Stimulated activated CD8-positive, alpha-beta memory T cell treated with anti-CD3 and anti-CD28 coated beads, Interleukin-4, amount 100 ng/mL, for 48 hours (primary cell): ENCODE measurements at places on chromosomes 3 and 15.

GRCh38 chr3:142318331-142318730 lies 92.9 kb upstream of the GK5 start:
- DNase-seq: no peak

DNA sequence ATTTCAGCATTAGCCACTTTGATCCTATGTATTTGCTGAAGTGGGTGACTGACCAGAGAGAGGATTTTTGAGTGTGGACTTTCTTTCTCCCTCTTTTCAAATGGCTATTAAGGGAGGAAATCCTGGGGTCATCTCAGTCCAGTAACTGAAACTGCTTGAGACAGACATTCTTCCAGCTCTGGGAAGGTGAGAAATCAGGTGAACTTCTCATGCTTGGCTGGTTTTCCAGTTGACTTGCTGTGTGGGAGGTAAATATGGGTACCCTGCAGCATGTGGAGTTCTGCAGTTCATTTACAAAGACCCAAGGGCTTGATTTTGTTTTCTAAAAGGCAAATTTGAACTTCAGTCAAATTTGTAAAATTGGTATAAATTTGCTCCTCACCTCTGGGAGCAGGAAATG lies 461.1 kb upstream of the TBL1XR1 start:
- no peak for DNase-seq

GRCh38 chr3:72009851-72010443 lies 225.0 kb upstream of the PROK2 start:
- no peak for DNase-seq

DNA sequence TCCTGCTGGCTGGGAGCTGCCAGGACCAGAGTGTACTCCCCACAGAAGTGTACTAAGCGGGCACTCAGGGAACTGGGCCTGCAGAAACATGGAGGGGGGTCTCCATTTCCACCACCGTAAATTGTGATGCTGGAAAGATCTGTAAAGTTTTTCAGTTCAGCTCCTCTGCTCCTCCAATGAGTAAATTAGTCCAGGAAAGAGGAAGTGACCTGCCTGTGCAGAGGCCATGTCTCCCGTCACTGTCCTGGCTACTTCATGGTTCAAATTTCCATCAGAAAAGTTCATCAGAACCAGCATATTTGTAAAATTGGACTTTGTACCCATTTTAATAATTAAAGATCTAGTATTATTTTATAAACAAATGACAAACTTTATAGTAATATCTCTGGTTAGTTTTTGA lies 226.7 kb upstream of the THBS1 start:
- DNase-seq: no peak

DNA sequence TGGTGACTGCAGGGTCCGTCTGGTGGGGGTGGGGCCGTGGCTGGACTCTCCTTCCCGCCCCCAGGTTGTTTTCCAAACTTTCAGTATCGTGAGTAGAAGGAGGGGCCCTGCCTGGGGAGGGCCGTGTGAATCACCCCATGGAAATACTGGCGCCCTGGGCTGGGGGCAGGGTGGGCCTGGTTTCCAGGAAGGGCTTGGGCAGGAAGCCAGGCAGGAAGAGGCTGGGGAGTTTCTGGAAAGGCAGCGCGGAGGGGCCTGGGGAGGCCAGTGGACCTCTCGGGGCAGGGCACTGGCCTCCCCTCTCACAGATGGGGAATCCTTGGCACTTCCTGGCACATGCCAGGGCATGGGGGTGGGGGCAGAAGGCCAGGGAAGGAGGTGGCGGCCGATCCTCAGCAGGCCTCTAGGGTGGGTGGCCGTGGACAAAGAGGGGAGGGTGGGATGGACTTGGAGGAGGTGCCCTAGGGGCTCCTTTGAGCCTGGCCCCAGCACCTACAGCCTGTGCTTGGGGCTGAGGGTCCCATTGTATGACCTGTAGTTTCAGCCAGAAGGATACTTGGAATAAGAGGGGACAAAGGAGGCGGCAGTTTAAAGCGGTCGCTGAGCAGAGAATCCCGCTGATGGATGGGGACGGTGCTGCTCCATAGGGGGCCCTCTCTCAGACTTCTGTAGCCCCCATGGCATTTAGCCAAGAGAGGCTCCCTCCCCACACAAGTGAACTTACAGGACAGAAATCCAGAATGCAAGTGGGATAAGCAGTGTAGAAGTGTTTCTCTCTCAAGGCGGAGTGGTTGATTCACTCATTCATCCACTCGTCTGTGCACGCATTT lies 56.5 kb upstream of the GATA2 start:
- no peak for DNase-seq

- DNase-seq: no peak
These were observed 40.7 kb downstream of the SNRK start for GRCh38 chr3:43326891-43327581.

DNA sequence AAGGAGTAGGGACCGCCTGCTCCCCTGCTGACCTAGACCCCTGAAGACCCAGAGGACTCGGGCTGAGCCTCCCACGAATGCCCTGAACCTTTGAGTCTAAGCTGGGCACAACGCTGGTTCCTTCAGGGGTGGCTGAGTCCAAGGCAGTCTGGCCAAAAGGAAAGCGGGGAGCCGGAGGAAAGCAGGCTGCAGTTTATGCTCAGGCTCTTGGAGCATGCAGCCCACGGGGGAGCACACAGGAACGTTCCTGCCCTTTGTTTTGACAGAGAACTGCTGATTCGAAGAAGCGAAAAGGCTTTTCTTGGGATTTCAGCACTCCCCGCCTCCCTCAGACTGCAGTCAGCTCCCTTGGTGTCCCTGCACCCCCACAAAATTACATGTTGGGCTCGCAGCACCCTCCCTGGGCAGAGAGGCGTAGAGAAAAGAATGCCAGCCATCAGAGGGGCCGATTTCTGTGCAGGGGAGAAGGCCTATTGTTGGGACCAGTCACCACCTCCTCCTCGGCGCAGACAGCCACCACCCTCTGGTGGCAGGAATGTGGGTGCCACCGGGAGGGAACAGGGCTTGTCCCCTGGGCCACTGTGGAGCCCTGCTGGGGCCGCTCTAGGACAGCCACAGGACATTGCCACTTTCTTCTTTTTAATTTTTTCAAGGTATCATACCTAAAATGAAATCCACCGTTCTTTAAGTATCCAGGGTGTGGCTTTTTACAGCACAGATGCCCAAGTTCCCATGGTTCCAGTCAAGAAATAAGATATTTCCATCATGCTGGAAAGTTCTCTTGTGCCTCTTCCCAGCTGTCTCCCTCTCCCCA lies 72.2 kb downstream of the SMAD6 start:
- peak; percentile 58 for DNase-seq

DNA sequence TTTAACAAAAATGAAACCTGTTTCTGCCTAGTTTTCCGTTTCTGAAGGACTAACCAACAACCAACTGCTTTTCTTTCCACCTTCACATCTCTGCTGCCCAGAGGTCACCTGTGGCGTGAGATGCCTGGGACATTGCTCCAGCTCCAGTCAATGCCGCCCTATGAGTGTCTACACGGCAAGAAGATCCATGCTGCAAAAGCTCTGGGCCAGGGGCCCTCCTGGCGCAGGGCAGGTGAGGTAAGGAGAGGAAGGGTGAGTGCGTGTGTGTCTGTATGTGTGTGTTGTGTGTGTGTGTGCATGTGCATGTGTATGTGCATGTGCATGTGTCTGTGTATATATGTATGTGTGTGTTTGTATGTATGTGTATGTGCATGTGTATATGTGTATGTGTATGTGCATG lies 131.4 kb downstream of the NSMCE3 start:
- no peak for DNase-seq

- DNase-seq: no peak
These were observed 82.7 kb downstream of the IL1RAP start for GRCh38 chr3:190596349-190597285.

DNA sequence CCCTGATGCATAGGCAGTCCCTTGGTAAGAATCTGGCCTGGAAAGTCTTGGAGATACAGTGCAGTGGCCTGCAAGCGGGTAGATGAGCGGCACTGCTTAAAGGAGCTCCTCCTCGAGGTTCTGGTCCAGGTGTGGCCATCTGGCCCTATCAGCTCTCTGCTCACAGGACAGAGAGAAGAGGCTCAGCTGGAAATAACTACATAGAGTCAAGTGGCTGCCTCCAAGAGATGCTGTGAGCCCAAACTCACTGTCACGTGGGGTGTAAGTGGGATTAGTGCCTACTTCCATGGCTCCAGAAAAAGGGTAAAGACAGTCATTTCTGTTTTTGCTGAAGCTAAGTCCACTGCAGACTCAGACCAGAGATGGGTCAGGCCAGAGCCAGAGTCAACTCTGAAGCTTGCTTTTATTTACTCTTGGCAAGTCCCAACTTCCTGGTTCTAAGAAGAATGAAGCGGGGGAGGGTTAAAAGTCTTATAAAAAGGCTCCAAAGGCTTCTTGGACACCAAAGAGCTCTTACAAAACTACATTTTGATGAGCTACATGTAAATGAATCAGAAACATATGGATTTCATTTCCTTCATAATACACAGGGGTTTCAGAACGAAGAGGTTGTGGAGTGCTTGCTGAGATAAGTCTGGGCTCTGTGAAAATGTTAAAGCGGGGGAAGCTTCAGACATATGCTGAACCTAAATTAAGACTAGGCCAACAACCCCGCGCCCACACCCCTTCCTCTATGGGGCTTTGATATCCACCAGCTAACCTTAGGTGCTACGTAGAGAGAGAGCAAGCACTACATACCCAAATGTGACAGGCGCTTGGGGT lies 77.1 kb downstream of the PDZRN3 start:
- DNase-seq: no peak

- DNase-seq: no peak
These were observed 300.4 kb upstream of the ROPN1 start for GRCh38 chr3:124292329-124292728.

GRCh38 chr3:194117104-194117845 lies 18.7 kb upstream of the HES1 start:
- DNase-seq: no peak

GRCh38 chr3:79257791-79258190 lies 510.0 kb downstream of the ROBO1 start:
- no peak for DNase-seq

DNA sequence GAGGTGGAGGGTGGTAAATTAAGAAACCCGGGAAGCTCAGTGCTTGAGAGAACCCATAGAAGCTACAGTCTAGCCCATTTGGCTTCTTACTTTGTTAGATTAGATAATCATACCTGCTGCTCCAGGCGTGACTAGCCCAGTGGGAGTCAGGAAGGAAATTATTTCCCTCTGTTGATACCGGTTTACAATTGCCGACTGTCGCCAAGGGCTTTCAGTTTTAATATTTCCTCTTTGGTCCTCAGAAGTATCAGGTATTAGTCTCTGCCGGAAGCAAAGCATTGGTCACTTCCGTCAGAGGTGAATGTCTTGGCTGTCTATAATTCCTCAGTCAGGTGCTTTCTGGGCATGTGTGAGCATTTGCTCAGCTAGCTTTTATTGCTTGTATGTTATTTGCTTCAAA lies 75.2 kb downstream of the LPP start:
- no peak for DNase-seq

DNA sequence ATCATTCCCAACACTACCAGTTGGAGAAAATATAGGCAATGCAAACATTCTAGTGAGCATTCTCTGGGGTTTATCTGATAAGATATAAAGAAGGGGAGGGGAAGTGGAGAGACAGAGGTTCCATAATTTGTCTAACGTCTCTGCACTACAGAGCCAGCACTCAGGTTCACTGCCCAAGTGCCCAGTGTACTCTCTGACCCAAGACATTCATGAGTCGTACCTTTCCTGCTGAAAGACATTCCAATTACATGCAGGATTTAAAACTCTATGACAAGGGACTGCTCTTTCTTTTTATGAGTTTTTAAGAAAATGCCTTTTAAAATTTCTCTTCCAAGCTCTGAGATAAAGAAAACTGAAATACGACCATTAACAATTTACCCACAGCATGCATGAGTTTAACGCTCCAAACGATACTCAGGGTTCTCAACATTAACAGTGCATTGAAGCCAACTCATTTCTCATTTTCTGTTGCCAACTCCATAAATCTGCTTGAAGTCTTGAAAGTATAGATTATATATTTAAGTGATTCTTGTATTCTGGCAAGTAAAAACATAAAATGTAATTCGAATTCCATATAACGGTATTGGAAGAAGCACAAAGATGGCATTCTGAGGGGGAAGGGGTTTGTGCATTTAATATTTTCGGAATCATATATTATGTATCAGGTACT lies 193.4 kb downstream of the SUCLG2 start:
- no peak for DNase-seq
